ENCODE measurements at places on chromosomes 6 and 20.

- no peak for DNase-seq
Observed at GRCh38 chr6:160895562-160895961, 96.0 kb upstream of the MAP3K4 start.

- DNase-seq: peak; percentile 38
Observed at GRCh38 chr6:25138233-25138933, 140.8 kb upstream of the CARMIL1 start.

DNA sequence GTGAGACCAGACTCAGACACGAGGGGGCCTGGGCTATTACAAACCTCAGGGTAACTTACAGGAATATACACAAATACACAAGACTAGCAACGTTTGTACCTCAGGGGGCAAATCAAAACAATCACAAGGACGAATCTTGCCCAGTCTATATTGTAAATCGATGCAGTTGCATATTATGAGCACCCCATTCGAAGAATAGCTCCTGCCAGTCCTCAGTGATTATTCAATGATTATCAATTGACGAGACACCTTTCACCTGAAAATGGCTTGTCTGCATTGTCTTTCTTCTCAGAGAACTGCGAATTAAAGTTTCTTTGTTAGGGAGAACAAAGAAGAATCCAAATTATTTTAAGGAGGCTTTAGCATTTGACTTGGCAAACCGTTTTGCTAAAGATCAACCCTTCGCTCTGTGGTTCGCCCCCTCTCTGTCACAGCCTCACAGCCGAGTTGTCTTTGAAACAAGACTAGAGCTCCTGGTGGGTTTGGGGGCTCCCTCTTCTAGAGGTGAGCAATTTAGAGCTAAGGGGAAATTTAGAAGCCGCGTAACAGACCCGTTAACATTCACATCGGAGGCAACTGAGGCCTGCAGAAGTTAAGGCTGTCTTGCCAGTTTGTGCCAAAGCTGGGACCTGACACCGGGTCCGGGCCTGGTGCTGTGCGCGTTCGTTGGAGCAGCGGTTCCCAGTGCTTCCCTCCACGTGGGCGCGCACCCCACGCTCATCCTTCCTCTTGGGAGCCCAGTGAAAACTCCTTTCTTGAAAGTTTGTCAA, 24.9 kb upstream of the MAP3K7 start:
- DNase-seq: no peak

- DNase-seq: no peak
Observed at GRCh38 chr6:108648191-108648590, 87.5 kb downstream of the FOXO3 start.

- DNase-seq: no peak
Observed at GRCh38 chr6:88814909-88815308, 148.5 kb downstream of the RNGTT start.

GRCh38 chr6:3849681-3850450, 693 bp downstream of the FAM50B start:
- peak; percentile 49 for DNase-seq

DNA sequence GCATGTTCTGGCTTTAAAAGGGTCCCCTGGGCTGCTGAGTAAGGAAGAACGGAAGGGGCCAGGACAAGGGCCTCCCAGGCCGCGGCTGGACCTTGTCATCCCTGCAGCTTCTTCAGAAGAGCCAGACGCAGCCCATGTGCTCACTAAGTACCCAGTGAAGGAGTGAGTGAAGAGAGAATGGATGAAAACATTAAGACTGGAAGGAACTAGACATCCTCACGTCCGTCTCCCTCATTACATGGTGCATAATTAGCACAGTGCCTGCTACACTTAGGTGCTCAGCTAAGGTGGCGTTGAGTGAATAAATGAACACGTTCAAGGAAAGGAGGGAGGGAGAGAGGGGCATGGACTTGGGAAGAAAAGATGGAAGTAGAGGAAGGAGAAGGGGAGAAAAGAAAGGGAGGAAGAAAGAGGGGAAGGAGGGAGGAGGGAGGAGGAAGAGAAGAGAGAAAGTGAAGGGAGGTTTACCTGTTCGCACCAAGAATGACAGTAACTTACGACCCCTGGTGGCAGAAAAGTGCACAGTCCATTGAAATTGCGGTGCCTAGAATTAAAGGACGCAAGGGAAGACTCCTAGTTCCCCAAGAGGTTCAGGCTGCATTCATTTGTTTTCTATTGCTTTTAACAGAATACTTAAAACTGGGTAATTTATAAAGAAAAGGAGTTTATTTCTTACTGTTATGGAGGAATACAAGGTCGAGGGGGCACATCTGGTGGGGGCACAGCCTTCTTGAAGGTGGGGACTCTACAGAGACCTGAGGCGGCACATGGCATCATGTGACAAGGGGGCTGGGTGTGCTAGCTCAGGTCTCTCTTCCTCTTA, 8.0 kb downstream of the TP53RK start:
- peak; percentile 48 for DNase-seq

Data from pancreas (tissue), 10 donors.